ENCODE measurements at places on chromosomes 3 and 15.

GRCh38 chr3:87973906-87974305 is 84.9 kb downstream of the CGGBP1 start:
- ATAC-seq = no peak

- no peak for ATAC-seq
Observed at GRCh38 chr3:135228201-135228600, 433.1 kb downstream of the EPHB1 start.

DNA sequence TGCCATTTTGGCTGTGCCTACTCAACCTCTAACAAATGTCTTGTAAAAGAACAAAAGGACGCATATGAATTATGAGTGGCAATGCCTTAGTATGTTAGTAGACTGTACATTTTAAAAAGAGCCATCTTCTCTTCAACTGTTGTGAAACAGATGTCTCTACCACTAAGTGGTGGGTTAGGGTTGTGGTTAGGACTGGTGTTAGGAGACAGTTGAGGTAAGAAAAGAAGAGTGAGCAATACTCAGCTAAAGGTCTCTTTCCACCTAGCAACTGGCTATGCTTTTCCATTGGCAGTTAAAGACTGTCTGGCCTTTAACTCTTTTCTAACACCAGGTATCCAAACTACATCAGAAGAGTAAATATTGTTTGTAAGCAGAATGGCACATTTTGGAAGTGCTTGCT is 221.7 kb upstream of the TBC1D5 start:
- ATAC-seq = no peak

DNA sequence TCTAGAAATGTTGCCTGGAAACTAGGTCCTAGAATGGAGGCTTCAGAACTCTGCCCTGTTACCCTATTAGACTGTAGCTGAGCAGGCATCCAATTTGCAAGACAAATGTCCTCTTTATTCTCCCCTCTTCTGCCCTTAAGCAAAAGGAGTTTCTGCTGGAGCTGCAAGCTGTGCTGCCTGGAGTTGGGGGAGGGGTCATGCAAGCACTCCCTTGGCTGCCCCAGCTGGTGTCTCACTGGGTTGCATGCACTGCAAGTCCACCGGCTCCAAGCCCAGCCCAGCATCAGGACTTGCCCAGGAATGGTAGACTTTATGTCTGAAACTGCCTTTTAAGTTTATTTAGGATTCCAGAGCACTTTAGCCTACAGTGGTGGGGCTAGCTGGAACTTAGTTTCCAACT is 15.7 kb upstream of the RBP2 start:
- ATAC-seq = no peak

DNA sequence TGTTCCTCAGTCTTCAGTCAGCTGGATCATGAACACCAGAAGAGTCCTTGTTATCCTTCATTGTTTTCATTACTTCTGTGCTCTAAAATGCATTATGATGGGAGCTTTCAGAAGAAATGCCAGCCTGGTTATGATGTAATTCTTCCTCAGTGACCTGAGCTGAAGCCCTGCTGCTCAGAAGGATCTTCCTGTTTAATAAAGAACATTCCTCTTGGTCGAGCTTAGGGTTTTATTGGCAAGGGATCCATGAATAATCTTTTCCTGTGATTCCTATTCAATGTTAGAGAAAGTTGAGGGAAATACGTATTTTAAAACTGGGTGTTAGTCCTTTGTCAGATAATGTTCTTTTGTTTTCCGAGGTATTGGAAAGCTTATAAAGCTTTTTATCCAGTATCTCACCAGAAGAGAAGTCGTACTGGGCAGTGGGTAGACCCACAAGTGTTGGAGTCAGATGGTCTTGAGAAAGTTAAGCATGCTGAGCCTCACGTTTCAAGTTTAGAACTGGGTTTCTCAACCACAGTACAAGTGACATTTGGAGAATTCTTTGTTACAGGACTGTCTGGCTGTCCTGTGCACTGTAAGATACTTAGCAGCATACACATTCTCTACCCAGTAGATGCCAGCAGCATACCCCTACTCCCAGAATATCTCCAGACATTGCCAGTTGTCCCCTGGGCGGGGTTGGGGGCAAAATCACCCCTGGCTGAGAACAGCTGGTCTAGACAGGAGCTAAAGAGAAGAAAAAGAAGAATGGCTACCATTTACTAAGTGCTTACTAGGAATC is 212.3 kb upstream of the BHLHE40 start:
- ATAC-seq = no peak

Measured in SK-N-SH treated with all-trans-retinoic acid at 6 μM for 48 hours (cell line).